ENCODE measurements at places on chromosomes 3 and 15. TPM values are rescaled to one million over a fixed set of nuclear protein-coding genes. Genes with fewer than 3 reads are reported as not detected.

- no peak for DNase-seq
Measured at GRCh38 chr3:191973820-191974219, 512.9 kb downstream of the PYDC2 start.

ROBO2 gene
- 236 TPM for total RNA-seq

DNA sequence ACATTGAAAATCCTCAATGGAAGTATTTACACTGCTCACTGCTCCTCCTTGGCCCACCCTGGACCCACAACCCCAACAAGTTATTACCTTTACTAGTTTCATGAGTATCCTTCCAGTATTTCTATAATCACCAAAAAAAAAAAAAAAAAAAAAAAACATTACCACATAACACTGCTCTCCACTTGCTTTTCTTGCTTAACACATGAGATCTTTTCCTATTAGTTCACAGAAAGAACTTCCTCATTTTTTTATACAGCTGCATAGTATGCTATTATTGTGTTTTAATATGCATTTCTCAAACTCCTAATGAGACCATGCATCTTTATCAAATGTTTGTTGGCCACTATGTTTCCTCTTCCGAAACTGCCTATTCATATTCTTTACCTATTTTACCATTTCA, 14.6 kb downstream of the GABPB1 start:
- DNase-seq = no peak

- DNase-seq = no peak
Measured at GRCh38 chr3:163971861-163972260, 1106.4 kb downstream of the SI start.

C3orf22 gene
- total RNA-seq = 0.18 TPM

DNA sequence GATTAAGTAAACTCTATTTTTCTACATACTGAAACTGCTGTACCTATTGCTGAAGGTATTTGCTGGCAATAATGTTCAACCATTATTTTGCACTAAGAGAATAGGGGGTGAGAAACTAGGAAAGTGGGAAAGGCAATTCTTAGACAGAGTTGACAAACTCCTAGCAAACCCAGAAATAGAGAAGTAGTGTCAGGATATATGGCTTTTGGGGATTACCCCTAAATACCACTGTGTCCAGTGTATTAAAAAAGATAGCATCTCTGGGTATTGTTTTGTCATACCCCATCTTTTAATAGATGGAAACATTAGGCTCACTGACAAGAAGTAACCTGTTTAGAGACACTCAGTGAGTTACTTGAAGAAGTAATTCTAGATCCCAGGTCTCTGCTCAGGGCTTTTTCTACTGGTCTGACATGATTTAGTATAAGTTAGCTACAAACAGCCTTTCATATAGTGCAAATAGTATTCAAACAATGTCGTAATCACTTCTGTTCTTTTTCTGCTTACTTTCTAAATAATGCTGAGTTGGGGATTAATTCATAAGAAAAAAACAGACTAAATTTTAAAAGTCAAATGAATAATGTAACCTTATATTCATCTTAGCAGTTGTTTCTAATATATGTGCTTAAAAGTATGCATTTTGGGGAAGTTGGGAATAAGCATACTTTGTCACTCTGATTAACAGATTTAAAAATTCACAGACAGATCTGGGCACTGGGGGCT, 107.2 kb downstream of the IL1RAP start:
- DNase-seq = no peak

DNA sequence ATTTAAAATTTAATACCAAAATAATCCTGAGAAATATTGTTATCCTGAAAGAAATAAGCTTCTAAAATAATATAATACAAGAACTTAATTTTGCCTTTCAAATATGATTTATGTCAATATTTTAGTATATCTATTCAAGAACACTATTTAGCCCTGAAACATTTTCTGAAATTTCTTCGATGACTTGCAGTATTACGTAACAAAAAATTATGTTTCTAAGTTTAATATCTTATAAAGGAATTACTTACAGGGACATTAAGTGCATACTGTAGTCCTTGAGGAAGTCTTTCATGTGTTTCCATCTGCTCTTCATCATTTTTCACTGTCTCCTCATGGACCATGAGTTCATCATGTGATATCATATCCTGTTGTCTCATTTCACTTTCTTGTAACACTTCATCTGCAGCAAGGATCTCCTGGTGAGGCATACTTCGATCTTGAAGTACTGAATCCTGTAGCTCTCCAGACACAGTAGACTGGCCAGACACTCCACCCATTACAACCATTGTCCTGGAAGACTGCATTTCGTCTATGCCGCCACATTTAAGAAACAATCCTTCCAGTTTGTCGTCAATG, 62.0 kb downstream of the ZNF148 start:
- no peak for DNase-seq

ROPN1 gene
- not detected for total RNA-seq

DNA sequence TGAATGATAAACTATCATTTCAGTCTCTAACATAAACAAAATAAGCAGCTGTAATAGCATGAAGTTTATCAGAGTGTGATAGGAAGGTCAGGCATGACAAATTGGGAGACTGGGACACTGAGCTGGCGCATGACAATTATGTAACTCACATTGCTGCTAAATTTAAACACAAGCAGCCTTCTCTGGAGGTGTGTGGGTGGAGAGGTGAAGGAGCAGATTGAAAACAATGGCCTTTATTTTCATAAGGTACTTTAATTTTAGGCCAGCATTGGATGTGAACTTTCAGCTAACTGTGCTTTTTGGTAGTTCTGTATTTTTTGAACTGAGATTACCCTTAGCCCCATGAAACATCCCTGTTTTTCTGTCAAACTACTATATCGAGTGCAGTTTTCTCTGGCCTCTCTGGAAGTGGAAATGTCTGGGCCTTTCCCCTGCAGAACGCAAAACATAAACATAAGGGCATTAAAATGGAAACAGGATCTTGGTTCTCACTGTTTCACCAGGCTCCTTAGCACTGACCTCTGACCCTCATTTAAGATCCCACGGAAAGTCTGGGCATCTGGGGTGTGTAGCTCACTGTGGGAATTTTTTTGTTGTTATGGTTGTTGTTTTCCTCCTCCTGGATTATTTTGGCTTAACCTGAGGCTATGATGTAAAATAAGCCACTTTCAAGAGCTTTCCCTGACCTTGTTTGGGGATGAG, 160.1 kb upstream of the DPH6 start:
- DNase-seq = peak; percentile 2

DNA sequence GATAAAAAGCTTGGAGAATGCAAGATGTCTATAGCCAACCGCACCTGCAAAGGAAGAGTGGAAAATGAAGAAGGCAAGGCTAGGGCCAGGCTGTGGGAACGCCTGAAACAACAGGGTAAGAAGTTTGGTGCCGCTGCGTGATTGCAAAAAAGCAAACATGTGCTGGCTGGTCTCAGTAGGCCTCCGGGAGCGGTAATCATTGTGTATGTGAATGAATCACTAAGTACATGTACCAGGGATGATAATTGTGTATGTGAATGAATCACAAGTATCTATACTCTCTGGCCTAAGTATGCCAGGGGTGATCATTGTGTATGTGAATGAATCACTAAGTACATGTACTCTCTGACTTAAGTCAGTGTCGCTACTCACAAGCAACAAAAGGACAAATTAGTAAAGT, 40.3 kb upstream of the PARL start:
- DNase-seq = no peak

AADACL2 gene
- total RNA-seq = not detected

GRCh38 chr15:32956711-32957110, 237.8 kb downstream of the FMN1 start:
- no peak for DNase-seq

DTWD1 gene
- 32.5 TPM for total RNA-seq

DNA sequence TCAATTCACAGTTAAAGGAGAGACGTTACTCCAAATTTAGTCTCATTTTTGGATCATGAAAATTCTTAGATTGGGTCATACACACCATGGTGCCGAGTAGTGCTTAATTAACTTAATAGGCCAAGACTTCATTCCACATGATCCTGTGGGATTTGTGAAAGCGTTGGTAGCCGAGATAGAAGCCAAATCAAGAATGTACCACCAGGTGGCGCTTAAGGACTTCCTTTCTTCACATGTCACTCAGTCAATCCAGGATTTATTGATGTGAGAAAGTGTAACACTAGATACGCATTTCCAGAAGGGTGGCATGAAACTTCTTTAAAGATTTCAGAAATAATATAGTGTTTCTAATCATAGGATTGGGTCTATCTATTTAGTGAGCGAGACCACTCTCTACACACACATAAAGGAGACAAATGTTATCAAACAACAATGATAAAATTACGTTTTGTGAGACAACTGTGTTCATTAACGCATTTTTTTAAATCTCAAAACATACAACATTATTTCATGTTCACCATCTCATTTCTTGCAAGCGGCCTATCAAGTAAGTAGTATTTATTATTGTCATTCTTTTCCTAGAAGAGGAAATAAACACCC, 436.1 kb downstream of the CHL1 start:
- DNase-seq = peak; percentile 64

CGNL1 gene
- 4.9 TPM for total RNA-seq

DNA sequence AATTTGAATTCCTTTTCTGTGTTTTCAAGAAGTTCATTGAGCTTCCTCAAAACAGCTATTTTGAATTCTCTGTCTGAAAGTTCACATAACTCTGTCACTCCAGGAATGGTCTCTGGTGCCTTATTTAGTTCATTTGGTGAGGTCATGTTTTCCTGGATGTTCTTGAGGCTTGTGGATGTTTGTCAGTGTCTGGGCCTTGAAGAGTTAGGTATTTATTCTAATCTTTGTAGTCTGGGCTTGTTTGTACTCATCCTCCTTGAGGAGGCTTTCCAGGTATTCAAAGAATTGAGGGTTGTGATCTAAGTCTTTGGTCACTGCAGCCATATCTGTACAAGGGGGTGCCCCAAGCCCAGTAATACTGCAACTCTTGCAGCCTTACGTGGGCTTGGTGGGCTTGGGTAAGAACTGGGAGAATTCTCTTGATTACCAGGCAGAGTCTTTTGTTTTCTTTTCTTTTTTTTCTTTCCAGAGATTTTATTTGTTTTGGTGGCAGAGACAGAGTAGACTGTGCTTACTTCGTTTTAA, 19.3 kb upstream of the CCNDBP1 start:
- no peak for DNase-seq

LINGO1 gene
- total RNA-seq = 30.1 TPM

DNA sequence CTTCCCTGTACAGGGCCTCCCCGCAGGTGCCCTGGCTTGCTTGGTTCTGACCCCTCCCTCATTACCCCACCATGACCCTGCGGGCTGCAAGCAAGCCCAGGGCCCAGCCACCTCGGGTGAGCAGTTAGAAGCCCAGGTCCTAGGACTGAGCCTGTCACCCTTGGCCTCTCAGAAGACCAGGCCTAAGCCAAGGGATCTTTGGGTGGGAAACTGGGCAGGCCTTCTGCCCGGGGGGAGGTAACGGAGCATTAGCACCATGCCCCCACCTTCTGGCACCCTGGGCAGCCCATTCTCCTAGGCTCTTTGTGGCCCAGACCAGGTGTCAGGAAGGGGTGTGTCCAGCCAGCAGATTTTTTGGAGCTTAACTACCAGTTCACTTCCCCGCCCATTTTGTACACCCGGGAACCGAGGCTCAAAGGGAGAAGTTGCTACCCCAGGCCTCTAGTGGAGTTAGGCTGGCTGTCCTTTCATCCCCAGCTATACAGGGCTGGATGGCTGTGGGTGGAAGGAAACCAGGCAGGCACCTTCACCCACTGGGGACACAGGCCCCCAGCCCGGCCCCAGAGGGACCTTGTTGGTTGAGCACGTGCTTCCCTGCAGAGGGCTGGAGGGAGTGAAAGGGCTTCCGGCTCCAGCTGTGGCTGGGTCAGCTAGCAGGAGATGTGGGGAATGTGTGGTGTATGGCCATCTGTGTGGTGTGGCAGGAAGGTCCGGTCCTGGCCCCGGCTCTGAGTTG, 1.4 kb downstream of the CSK start:
- no peak for DNase-seq

GRCh38 chr15:79458491-79458890, 26.4 kb downstream of the MINAR1 start:
- peak; percentile 57 for DNase-seq

Measured in cerebellum (tissue), 4 donors.